Stimulated activated CD4-positive, alpha-beta T cell treated with anti-CD3 and anti-CD28 coated beads, Interleukin-15, amount 100 ng/mL, for 1 hour (primary cell): ENCODE measurements at places on chromosomes 5 and 9.

GRCh38 chr9:87309236-87309635 is 188.4 kb upstream of the DAPK1 start:
- no peak for DNase-seq

DNA sequence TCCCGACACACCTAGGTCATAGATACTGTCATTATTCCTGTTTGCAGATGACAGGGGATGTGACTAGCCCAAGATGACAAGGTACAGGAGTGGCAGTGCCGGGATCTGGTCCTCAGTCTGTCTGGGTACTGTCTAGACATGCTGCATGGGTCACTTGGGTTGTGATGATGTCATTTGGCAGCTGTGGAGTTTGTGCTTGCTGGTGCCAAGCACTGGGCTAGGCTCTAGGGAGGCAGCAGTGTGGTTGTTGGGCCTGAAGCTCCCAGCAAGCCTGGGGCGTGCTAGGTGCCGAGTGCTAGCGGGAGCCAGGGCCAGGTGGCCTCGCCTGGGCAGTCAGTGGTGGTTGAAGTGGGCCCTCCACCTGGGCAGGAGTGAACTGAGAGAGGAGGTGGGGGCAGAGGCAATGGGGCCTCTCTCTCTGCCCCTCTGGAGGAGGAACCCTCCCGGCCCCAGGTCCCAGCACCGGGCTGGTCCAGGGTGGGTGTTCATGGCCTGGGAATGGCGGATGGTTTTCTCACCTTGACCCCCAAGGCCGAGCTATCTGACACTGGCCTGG is 8.8 kb upstream of the ASB6 start:
- DNase-seq: no peak

DNA sequence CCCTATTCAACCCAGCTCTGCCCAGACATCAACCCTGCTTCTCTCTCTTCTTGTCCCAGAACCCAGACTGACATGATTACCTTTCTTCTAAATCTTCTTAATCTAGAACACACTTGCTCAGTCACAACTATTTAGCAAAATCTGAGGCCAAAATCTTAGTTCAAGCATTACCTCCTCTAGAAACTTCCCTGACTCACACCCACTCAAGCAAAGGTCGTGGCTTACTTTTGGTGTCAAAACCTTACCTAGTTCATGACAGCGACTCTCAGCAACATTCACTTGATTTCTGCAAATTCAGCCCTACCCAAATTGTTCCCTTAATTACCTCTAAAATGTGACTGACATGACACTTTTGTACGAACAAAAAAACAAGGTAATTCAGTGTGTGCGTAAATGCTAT is 130.2 kb downstream of the TLE1 start:
- no peak for DNase-seq

DNA sequence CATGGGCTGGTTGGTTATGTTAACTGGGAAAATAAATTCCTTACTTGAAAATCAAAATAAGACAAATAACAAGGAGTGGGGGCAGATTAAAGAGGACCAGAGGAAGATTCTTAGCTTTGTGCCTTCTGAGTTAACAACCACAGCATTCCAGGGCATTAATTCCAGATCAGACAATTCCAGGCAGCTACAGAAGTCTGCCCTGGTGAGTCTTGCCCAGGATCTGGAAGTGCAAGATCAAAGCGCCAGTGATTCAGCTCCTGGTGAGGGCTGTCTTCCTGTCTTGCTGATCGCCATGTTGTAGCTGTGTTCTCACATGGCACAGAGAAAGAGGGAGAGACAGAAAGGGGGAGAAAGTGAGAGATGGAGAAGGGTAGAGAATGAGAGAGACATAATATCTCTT is 65.6 kb downstream of the ANXA2R start:
- no peak for DNase-seq

DNA sequence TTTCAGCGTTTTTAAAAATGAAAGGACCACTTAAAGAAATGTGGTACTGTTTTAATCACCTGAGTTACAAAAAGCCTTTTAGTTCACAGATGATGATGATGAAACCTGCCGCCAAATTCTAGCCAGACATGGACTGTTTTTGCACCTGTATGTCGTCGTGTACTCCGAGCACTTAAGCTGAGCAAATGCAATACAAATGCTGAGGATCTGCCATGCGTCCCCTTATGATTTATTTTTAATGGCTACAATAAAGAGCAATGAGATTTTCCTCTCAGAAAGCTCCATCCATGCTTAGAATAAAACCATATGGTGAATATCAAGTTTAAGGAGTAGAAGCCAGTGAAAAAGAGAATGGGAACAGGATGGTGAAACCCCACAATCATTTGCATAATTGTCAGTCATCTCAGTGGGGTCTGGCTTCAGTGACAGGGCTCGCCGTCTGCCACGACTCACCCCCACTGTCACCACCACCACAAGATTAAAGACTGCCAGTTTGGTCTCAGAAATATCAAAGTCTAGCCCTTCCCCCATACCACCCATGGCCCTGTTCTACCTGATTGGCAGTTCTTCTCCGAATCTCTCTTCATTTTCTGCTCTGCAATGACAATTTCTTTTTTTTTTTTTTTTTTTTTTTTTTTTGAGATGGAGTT is 159.9 kb downstream of the GOLPH3 start:
- no peak for DNase-seq

DNA sequence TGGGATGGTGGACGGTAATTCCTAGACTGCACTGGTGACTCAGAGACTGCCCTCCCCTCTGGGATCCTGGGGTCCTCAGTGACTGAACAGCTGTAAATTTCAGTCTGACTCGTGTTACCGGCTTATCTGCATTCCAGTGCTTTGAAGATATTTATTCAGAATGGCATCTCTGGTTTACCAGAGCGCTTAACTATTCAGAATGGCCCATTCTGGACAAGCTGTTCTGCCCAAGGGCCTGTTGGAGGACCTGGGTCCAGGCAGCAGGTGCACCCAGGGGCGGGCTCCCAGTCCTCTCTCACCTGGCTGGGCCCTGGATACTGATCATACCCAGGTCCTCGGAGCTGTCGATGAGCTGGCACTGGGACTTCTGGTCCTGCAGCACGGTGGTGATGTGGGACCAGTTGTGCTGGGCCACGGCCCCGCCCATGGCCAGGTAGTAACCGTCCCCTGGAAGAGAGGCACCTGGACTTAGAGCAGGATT is 48.0 kb downstream of the SARDH start:
- DNase-seq: no peak

DNA sequence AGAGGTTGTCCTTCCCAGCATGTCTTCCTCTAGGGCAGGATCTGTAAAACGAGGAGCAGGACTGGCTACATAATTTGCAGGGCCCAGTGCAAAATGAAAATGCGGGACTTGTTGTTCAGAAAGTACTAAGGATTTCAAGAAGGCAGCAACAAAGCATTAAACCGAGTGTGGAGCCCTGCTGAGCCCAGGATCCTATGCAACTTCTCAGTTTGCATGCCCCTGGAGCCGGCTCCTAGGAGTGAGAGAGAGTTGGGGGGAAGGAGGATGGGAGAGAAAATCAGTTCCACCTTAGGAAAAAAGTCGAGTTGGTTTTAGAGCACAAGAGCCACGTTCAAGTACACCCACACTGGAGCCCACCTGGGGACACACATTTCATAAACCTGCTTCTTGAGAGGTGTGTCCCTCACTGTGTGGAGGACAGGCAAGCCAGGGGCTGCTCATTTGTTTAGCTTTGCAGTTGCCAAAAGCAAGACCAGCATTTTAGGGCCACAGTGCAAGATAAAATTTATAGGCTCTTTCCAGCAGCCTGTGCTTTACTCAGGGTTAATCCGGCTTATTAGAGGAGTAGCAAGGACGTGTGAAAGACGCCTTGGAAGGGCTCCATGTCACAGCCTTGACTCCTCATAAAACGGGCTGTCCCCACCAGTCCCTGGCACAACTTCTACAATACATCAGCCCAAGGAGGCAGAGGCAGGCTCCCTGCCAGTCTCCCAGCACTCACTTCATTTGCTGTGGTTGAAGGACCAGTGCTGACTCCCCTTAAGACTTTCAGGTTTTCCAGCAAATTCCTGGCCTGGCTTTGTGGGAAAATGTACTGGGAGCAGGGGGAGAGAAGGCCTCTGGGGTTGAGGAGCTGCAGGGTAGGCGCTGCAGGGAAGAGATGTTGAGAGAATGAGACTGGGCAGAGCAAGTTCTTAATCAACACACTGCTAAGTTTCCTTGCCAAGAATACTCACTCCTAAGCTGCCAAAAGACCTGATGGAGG is 159.7 kb upstream of the SEMA6A start:
- no peak for DNase-seq

GRCh38 chr5:155140646-155141045 is 127.1 kb downstream of the KIF4B start:
- DNase-seq: no peak

GRCh38 chr5:149586708-149587318 is 5.5 kb downstream of the ARHGEF37 start:
- DNase-seq: no peak

DNA sequence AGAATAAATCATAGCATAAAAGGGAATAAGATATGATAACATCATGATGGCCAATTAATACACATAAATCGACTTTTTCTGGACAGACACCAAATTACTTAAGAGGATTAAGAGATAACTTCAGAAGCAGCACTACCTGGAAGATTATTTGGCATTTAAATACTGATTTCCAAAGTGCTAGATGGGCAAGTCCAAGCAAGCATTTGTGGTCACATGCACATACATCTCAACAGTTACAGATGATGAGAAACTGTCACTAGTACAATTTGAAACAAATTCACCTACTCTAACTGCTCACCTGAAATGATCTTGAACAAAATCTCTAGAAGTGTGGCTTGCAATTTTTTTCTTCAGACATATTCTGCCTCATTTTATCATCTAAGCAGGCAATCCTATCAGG is 26.8 kb upstream of the RASGEF1C start:
- no peak for DNase-seq

DNA sequence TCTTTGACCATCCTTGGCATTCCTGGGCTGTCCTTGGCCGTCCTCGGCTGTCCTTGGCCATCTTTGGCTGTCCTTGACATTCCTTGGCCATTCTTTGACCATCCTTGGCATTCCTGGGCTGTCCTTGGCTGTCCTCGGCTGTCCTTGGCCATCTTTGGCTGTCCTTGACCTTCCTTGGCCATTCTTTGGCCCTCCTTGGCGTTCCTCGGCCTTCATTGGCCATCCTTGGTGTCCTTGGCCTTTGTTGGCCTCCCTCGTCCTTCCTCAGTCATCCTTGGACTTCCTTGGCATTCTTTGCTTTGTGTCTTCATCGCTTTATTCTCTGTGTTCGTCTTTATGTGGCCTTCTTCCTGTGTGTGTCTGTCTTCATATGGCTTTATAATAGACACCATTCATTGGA is 20.7 kb downstream of the NDUFS6 start:
- DNase-seq: no peak

- DNase-seq: no peak
Measured at GRCh38 chr5:123035360-123035917, 1.1 kb downstream of the PPIC start.

- DNase-seq: no peak
Measured at GRCh38 chr9:18721995-18722310, 248.0 kb downstream of the ADAMTSL1 start.

DNA sequence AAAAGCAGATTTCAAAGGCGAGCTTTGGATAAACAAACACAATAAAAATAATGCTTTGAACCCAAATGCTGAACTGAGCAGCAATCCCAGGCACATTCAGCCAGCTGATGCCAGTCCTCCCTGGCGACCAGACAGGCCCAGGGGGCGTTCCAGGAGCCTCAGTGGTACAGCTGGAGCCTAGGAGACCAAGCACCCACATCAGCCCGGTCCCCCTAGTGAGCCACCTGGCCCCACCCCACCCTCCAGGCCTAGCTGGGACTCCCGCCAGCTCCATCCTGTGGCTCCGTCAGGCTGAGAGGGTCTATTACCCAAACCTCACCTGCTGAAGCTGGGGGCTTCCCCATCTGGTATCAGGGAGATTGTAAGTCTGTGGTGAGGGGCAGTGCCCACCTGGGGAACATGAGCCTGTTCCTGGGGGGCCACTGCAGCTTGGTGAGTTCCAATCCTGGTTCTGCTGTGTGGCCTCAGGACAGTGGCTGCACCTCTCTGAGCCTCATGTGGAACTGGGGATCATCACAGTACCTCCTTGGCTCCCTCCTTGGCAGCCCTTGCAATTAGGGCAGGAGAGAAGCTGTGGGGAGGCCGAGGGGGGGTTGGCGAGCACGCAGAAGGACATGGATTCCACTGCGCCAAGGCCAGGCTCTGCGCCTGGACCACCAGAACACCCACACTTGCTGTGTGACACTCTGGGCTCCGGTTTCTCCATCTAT is 16.7 kb downstream of the C9orf50 start:
- DNase-seq: no peak

DNA sequence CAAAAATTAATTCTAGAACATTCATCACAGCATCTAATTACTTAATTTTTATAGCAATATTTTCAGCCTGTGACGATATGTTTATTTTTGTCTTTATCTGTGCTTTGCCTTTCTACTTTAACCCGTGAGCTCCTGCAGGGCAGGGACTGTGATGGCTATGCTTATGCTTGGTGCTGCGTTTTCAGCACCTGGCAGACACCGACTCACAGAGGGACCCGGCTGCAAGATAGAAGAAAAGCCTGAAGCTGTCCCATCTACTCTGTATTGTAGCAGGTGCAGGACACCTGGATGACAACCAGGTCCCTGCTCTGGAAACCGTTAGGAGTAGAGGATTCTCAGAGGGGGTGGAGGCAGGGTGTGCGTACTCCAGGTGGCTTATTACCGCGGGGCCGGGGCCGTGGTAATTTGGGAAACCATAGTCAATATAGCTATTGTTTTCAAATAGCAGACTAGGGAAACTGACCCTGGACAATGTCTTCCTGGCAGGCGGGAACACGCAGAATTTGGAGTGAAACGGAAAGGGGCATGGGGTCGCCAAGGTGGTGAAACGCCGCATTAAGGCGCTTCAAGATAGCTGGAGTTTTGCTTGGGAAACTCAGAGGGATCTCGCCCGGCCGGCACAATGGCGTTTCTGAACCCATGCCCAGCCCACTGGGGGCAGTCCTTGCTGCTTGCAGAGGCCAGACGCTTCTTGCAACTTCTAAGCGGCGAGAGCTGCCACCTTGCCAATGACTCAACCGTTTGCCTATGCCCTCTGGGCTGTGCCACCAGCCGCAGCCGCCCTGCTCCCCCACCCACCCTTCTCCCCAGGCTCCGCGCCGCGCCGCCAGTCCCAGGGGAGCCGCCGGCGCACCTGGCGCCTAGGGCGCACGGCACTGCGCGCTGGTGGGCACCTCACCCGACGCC is 140.1 kb upstream of the PALM2AKAP2 start:
- no peak for DNase-seq

DNA sequence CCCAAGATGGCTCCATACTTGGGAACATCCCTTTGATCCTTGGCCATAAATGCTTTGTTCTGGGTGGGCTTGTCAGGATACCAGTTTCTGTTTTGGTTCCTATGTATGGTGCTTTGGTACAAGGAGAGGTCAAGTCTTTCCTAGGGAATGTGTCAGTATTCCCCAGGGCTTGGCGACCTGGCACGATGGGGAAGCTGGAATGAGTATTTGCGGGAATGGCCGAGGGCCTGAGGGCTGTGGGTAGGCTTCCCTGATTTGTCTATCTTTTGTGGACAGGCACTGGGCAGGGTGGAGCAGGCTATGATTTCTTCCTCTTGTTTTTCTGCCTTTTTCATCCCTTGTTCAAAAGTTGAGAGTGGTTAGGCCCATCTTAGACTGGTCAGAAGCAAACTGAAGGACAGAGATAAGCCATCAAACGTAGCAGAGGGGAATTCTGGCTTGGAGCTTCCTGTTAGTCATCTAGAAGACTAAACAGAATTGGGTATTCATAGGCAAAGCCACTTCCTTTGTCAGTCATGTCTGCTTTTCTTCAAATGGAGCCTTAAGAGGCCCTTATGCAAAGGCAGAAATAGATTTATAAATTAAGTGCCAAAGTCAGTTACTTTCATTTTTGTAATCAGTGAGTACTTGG is 13.7 kb downstream of the DOCK2 start:
- DNase-seq: no peak
